Hindlimb muscle (tissue), 1 donor: ENCODE measurements at places on chromosomes 1 and 21. TPM values are rescaled to one million over a fixed set of nuclear protein-coding genes. Genes with fewer than 3 reads are reported as not detected.
A peak's percentile ranks its signal among the peaks of the same experiment; 100 is the strongest.

The PTGS2 gene
- polyA plus RNA-seq = 0.66 TPM

The PLA2G2A gene
- polyA plus RNA-seq = 3.6 TPM

GRCh38 chr1:81559662-81560350 is 240.9 kb upstream of the ADGRL2 start:
- DNase-seq = no peak

The KCNK2 gene
- polyA plus RNA-seq = 1.7 TPM

- no peak for DNase-seq
These were observed 980 bp upstream of the AHCYL1 start for GRCh38 chr1:109983380-109984189.

The NUP133 gene
- 26.2 TPM for polyA plus RNA-seq

- DNase-seq = no peak
These were observed 104.0 kb downstream of the GABPA start for GRCh38 chr21:25838809-25839208.

DNA sequence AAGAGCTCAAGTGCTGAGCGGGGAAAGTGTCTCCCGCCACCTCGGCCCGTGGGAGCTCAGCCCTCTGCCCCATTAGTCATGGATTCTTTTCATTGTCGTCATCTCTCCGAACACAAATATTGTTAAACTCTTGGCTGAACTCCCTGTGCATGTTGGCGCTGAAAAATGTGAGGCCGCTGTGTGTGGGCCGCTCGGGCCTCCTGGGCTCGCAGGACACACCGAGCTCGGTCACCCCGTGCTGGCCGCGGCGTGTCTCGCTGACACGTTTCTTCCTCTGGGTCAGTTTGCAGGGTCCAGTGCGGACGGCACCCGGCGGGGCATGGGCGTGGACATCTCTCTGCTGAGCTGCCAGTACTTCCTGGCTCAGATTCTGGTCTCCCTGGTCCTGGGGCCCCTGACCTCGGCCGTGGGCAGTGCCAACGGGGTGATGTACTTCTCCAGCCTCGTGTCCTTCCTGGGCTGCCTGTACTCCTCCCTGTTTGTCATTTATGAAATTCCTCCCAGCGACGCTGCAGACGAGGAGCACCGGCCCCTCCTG is 25.6 kb downstream of the SLC45A1 start:
- peak; percentile 50 for DNase-seq

GRCh38 chr1:245052258-245052657 is 102.5 kb upstream of the KIF26B start:
- no peak for DNase-seq

DNA sequence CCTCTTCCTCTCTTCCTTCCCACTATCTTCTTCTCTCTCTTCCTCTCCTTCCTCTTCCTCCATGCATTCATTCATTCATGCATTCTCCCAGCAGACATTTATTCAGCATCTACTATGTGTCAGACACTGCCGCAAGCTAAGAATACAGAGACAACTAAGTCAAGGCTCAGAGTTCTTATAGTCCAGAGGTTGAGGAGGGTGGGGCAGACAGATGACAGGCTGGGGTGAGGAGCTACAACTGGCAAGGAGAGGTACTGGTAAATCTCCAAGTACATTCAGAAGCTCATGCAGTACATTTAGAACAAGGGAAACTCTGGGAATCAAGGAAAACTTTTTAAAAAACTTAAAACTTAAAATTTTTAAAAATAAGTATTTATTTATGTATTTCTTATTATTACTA is 56.4 kb upstream of the FMOD start:
- no peak for DNase-seq

The MAGI3 gene
- 16.4 TPM for polyA plus RNA-seq

The KDF1 gene
- not detected for polyA plus RNA-seq

DNA sequence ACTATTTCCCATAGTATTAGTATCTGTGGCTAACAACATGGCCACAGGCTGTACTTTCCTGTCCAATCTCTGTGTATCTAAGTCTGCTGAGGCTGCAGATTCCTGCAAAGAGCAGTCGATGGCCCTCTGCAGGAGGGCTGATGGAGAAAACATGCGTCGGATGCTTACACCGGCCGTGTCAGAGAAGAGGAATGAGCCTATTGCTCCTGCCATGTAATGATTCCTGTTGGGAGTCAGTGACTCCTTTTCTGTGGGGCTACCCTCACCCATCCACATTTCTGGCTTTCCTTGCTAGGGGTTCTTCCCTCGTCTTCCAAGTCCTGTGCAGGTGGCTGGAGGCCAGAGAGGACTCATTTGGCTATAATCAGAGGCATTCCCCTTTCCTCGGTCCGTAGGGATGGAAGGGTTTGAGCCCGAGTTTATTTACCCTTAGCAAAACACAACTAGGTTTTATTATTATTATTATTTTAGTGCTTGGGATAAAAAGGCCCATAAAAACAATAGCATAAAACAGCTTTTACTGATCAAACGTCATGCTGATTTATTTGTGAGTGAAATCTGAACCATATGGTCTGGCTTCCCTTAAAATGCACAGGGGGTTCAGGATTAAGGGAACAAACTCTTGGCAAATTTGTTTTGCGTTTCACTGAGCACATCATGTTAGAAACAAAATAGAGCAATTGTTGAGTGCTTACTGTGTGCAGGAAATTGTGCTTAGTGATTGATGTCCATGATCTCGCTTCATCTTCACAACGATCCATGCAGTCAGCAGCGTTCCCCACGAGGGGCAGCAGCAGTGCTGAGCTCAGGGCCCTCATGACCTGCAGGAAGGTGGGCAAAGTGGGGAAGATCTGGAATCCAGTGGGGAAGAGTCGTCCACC is 70.8 kb downstream of the KIF26B start:
- DNase-seq = no peak

- DNase-seq = no peak
These were observed 6.8 kb upstream of the IL24 start for GRCh38 chr1:206890125-206891060.

DNA sequence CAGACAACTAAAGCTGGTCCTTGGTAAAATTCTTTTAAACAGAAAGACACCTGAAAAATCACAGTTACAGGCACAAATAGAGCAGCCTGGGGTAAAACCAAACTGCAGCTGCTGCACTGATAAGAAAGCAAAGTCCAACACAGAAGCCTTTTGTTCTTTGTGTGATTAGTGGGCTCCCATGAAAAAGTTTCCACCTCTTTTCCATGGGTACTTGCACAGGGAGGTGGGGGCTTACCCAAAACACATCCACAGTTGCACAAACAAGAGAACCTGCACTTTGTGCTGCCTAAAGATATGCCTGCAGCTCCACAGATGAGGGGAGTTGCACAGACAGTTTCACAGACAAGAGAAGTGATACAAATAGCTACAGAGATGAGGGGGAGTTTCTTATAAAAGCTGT is 106.7 kb upstream of the SLC5A9 start:
- no peak for DNase-seq

The NTRK1 gene
- 1.1 TPM for polyA plus RNA-seq

GRCh38 chr1:9366298-9366697 is 73.6 kb downstream of the SPSB1 start:
- no peak for DNase-seq

- DNase-seq = no peak
These were observed 29.8 kb upstream of the NCAM2 start for GRCh38 chr21:20968391-20968790.

GRCh38 chr1:58441699-58442098 is 104.8 kb downstream of the OMA1 start:
- no peak for DNase-seq

The ZBTB7B gene
- polyA plus RNA-seq = 11.3 TPM

GRCh38 chr1:29312469-29313461 is 76.4 kb downstream of the PTPRU start:
- no peak for DNase-seq

The ADAM30 gene
- not detected for polyA plus RNA-seq

The COA7 gene
- polyA plus RNA-seq = 18.6 TPM
